ENCODE measurements at places on chromosomes 5 and 9. TPM values are rescaled to one million over a fixed set of nuclear protein-coding genes. Genes with fewer than 3 reads are reported as not detected.

Gene PCDHA6
- 0.09 TPM for total RNA-seq

Gene ASTN2
- 31.3 TPM for total RNA-seq

Gene SLC6A19
- total RNA-seq: not detected

Gene C9
- total RNA-seq: not detected

GRCh38 chr5:40150896-40151295 is 528.8 kb upstream of the PTGER4 start:
- DNase-seq: no peak

DNA sequence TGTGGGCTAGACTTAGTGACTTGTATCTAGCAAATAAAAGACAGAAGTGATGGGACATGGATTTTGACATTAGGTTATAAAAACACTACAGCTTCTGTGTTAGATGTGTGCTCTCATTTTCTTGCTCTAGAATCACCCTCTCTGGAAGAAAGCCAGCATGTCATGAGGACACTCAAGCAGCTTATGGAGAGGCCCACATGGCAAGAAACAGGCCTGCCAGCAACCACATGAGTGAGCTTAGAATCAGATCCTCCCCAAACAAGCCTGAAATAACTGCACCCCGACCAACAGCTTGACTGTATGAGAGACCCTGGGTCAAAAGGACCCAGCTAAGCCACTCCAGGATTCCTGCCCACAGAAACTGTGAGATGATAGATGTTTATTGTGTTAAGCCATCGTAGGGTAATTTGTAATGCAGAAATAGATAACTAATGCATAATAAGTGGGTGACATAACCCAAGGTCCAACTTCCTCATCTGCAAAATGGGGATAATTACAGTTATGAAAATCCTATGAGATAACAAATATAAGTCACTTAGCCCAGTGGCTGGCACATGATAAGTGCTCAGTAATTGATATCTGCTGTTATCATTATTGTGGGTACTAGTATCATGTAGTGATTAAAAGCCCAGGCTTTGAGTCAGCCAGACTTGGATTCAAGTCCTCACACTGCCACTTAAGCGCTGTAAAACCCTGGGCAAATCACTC is 86.5 kb downstream of the KLHL3 start:
- no peak for DNase-seq

DNA sequence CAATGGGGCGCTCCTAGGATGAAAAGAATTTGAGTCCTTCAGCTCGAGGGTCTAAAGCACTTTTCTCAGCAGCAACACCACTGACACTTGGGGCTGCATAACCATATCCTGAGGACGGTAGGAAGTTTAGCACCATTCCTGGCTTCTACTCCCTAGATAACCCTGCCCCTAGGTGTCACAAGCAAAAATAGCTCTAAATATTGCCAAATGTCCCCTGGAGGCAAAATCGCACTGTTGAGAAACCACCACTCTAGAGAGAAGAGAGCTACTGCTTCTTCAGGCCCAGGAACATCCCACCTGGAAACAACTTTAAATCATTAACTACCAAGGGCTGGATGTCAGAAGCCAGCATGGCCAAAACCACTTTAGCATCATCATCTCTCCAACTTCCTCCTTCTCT is 29.8 kb downstream of the MYO10 start:
- no peak for DNase-seq

- no peak for DNase-seq
Observed at GRCh38 chr5:65808251-65808741, 86.3 kb downstream of the NLN start.

Data from left cardiac atrium (tissue), 4 donors.